ENCODE measurements at places on chromosomes 7 and 10.

GRCh38 chr7:47147213-47147631 lies 434.7 kb downstream of the TNS3 start:
- DNase-seq: no peak

DNA sequence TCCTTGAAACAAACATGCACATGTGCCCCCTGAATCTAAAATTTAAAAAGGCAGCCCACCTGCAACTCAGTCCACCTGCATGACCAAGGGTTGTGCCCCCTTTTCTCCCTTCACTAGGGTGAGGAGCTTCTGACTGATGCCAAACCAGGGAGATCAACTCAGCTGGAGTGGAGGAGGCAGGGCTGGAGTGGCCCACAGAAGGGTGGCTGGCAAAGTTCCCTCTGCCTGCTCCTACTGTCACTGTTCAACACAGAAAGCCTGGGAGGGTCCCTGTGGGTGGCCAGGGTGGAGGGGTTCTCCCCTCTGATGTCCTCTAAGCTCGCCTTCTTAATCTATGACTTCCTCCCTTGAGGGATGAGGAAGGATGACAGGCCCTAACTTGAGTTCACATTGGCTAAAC lies 55.7 kb upstream of the ANTXRL start:
- no peak for DNase-seq

DNA sequence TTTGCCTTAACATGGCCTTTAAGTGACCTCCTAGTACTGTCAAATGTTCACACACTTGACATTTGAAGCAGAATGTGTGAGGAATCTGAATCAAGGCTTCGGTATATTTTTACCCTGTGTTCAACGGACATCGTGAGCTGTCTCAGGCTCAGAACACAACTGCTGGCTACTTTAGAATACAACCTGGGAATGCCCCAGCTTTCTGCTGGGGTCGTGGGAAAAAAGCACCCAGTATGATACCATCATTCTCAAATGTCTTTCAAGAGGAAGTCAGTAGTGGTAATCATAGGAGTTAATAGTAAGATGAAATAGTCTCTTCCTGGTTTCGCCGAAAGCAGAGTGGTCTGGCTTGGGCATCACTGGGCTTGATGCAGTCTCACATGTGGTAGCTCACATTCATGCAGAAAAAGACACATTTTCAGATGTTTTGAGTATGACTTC lies 67.2 kb downstream of the CREB5 start:
- no peak for DNase-seq

DNA sequence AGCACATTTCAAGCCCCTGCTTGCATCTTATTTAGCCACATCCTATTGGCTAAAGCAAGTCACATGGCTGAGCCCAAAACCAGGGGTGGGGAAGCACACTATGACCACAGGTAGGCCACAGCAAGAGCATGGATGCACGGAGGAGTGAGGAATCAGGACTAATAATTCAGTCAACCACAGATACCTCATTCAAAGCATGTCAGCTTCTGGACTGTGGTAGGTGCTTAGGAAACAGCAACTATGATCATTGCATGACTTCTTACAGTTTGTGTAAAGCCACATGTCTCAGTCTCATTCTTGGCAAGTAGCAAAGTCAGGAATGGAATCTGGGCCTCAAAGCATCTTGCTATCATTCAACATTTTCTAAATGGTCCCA lies 79.0 kb upstream of the EMX2 start:
- DNase-seq: no peak

DNA sequence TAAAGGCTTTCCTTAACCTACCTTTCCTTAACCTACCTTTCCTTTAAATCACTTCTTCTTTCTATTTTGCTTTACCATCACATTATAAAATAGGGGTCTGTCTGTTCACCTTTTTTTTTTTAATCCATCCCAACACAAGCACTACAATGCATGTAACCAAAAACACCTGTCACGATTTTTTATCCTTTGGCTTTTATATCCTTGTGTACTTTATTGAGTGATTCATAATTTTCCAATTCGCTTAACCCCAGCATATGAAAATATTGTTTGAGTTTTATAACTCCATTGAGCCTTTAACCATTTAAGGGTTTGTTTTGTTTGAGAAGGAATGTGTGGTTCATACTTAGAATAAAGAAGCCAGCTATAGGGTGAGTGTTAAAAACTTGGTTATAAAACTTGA lies 132.2 kb downstream of the CHRM2 start:
- DNase-seq: no peak

DNA sequence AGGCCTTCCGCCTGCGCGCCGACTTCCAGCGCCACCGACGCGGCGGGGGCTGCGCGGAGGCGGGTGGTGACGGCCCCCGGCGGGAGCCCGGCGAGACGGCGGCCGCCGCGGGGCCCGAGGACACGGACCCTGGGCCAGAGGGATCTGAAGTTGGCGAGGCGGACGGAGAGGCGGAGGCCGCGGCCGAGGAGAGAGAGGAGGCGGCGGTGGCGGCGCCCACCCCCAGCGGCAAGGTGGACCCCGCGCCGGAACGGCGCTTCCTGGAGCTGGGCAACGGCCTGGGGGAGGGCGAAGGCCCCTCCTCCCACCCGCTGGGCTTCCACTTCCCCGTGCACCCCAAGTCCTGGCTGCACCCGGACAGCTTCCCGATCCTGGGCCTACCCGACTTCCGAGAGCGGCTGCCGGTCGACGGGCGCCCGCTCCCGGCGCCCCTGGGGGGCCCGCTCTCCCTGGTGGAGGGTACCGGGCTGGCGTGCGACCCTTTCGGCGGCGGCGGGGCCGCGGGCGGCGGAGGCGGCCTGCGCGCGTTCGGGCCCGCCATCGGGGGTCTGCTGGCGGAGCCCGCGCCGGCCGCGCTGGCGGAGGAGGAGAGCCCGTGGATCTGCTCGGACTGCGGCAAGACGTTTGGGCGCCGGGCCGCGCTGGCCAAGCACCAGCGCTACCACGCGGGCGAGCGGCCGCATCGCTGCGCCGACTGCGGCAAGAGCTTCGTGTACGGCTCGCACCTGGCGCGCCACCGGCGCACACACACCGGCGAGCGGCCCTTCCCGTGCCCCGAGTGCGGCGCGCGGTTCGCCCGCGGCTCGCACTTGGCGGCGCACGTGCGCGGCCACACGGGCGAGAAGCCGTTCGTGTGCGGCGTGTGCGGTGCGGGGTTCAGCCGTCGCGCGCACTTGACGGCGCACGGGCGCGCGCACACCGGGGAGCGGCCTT lies 16.2 kb downstream of the ZNF316 start:
- no peak for DNase-seq
